Right ventricle myocardium superior (tissue), 1 donor: ENCODE measurements at places on chromosomes 7 and 10. TPM values are rescaled to one million over a fixed set of nuclear protein-coding genes. Genes with fewer than 3 reads are reported as not detected.

- DNase-seq = no peak
Observed at GRCh38 chr10:112092519-112092918, 91.0 kb downstream of the GPAM start.

DNA sequence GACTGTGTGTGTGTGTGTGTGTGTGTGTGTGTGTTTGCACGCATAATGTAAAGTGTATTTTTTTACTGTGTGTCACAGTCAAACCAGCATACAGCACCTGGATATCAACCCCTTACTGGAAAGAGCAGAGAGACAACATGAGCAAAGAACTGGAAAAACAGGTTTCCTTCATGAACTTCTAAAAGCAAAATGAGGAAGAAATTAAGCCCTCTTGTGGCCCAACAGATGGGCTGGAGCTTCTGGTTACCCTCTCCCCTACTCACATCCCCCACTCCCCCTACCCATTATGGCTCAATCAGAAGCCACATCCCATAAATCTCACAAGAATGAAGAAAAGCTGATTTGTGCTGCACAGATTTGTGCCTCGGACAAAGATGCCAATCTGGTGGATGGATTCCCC, 36.2 kb downstream of the PDE1C start:
- DNase-seq = no peak

LRRTM3 gene
- not detected for total RNA-seq

AKR1C3 gene
- 30.3 TPM for total RNA-seq

DNA sequence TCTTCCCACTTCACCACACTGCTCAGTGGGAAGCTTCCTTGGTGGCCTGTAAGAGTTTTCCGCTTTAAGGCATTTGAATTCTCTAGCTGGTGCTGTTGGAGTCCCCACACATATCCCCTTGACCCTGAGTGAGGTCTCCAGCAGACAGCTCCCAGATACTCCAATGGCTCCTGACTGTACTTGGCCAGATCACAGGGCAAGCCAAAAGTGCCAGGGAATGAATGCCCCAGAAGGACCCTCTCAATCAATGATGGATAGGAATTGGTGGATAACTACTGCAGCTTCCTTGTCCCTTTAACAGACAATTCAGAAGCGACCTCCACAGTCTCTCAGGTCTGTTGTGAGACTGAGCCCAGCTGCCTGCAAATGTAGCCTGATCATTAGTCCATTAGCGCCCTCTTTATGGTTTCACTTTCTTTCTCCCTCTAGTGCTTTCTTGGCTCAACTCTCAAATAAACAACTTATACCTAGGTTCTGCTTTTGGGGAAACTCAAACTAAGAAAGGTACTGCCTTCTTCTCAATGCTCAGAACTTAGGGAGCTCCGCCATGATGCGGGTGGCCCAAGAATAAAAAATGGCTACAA, 283.0 kb downstream of the TCF7L2 start:
- no peak for DNase-seq

OR2A42 gene
- total RNA-seq = not detected

MDFIC gene
- total RNA-seq = 12.9 TPM

GRCh38 chr7:74380720-74381119, 73.0 kb upstream of the GTF2IRD1 start:
- DNase-seq = no peak

DNA sequence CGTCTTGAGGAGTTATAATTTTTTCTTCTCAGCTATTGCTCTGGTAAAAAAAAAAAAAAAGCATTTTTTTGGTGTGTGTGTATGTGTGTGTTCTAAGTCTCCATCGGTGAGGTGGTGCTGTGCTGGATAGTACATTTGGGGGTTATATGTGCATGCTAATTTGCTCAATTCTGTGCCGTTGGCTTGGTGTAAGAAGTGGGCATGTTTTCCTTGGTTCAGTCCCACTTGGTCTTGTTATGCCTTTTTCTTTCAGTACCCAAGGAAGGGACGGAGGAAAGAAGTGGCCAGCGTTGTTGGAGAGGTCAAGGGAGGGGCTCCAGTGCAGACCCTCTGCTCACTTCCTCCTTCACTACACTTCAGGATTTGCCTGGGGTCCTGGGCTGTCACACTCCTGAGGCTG, 20.4 kb downstream of the LRMDA start:
- DNase-seq = no peak

DNA sequence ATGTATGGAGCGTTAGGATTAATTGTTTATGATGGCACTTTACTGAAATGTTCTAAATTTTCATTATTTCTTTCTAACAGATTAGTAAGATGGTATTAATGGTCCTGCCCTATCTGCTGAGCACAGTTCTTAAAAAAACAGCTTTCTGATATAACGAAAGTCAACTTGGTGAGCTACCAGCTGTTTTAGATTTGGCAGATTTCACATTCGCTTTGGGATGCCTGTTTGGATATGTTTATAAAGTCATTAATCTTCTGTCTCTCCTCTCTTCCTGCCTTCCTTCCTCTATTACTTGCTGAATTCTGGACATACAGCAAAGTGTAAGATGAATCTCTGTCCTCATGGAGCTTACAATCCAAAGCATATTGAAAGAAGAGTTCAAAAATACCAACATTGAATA, 396.8 kb upstream of the LRGUK start:
- no peak for DNase-seq

GRCh38 chr10:91879515-91880170, 29.6 kb downstream of the FGFBP3 start:
- DNase-seq = no peak

GRCh38 chr10:130194991-130195645, 58.9 kb downstream of the GLRX3 start:
- DNase-seq = no peak

DNA sequence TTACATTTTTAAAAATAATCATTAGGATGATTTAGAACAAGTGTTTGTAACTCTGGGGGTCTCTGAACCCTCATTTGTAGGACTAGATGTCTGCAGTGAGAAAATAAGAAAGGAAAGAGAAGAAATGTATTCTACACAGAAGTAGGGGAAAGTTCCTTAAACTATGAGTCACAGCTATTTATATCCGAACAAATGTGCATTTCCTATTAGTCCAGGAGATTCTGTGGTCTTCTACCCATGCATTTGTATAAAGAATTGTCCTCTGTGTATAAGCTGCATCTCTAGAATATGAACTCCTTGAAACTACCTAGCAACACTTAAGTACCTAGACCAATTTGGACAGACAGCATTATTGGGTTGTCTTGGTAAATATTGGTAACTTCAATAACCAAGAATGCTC, 15.9 kb upstream of the CD36 start:
- no peak for DNase-seq

FKBP6 gene
- not detected for total RNA-seq

DNA sequence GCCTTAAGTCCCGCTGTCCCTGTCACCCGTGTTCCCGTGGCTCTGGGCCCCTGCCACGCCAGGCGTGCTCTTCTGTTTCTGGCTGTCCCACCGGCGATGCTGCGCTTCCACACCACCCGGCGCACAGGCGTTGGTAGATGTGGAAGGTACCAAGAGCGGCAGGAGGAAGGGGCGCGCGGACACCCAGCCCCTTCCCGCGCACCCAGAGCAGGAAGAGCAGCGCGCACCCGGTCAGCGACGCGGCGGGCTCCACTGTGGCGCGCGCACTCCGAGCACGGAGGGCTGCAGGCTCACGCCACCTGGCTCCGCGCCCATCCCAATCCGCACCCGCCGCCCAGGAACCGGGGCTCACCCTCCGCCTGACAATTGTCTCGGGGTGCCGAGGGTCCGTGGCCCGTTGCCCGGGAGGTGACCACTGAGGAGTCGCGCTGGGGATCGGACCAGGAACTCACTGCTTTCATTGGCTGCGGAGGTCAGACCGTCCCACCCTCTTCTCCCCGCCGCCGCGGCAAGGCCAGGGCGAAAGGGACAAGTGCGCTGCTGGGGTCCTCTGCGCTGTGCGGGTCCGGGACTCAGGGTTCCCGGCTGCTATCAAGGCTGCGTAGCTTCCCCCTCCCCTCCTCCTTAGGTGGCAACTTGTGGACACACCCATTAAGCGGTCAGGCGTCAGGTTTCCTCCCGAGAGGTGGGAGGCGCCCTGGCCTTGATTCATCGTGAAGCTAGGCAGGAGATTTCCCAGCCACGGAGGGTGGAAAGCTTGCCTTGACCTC, 121.6 kb upstream of the ZNF92 start:
- peak; percentile 61 for DNase-seq

GRCh38 chr7:116434820-116435341, 64.7 kb upstream of the CAV2 start:
- DNase-seq = no peak
